OCI-M1 (cell line): ENCODE measurements at places on chromosomes 6 and 20.

DNA sequence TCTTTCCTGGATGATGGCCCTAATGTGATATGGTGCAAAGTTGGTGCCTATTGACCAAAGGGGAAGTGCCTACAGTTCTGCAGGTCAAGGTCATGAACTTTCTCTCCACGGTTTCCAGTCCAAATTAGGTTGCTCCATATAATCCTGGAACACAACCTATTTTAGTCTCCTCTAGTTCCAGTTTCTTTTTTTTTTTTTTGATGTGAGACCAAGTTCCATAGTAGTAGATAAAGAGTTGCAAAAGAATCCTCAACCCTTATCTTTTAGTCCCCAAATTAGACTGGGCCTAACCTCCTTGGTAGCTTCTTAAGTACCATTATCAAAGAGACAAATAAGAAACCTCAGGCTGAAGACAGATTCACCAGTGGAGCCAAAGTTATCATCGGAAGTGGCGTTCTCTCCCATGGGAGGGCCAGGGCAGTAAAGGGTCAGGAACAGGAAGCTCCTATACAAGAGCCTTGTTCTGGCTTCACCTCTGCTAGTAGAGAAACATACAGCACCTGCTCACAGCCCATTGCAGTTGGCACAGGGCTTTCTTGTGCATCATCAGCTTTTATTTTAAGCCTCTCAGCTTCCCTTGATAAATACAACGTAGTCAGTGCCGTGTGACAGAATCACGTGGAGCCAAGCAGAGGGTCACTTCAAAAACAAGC, 132.2 kb upstream of the RREB1 start:
- DNase-seq, result peak; percentile 67

- no peak for DNase-seq
These were observed 18.9 kb downstream of the MKKS start for GRCh38 chr20:10415013-10415650.

DNA sequence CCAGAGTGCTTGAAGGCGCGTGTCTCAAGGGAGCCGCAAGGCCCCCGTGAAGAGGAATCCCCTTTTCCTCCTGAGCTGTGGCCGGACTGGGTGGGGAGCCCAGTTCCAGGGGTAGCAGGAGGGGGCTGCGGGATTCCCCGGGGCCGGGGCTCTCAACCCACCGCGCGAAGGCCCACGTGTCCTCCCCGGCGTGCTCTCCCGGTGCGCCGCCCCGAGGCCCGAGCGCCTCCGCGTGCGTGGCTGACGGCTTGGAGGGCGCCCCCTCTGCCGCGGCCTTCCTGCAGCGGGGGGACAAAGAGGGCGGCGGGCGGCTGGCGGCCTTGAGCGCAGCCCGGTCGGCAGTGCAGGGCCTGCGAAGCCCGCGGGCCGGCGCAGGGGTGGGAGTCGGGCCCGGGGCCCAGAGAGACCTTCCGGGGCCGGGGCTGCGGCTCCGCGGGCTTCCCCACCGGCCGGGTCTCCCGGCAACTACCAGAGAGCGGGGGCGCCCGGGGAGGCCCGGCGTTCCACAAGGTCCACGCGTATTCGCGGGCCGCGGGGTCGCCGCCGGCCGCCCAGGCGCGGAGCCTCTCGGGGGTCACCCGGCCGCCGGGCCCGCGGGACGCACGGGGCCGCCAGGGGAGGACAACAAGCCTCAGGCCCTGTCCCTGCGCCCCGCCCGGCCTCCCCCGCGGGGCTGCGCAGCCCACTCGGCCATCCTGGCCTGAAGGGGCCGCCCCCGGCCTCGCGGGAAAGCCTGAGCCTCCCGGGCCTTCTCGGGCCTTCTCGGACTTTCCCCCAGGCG, at the start of gene FAM217A:
Gene FAM217A, minus strand, starts transcription at position 447 of the 781 bp plus-strand sequence. CDS start 1,723 bp downstream, outside the sequence.
- DNase-seq, result no peak

DNA sequence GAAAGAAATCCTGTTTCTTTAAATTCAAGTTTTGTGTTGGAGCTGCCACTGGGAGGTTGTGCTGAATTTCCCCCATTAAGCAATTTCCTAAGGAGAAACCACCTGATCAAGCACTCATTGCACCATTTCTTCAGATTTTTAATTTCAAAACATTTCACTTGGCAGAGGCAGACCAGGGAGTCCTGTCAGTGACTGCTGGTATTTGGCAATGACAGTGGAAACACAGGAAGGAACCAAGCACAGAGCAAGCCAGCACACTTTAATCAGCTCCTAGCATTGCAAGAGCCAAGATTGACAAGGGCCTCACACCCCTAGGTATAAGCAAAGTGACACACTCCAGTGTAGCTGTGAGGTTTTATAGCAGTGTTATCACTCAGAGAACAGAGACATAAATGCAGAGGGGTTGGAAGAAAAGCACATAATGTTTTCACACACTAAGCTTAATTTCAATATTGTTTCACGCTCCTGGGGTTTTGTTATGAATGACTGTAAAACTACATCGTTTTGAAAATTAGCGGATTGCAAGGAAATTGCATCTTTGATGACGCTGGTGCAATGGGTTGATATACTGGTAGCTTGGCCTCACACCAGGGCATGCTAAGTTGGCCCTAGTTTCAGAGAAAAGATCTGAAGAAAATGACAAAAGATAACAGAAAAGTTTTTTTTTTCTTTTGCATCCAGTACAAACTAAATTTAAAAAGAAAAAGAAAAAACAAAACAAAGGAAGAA, 768.4 kb downstream of the TFAP2A start:
- peak; percentile 58 for DNase-seq

- no peak for DNase-seq
These were observed 111.6 kb downstream of the SNX5 start for GRCh38 chr20:17856837-17857605.

DNA sequence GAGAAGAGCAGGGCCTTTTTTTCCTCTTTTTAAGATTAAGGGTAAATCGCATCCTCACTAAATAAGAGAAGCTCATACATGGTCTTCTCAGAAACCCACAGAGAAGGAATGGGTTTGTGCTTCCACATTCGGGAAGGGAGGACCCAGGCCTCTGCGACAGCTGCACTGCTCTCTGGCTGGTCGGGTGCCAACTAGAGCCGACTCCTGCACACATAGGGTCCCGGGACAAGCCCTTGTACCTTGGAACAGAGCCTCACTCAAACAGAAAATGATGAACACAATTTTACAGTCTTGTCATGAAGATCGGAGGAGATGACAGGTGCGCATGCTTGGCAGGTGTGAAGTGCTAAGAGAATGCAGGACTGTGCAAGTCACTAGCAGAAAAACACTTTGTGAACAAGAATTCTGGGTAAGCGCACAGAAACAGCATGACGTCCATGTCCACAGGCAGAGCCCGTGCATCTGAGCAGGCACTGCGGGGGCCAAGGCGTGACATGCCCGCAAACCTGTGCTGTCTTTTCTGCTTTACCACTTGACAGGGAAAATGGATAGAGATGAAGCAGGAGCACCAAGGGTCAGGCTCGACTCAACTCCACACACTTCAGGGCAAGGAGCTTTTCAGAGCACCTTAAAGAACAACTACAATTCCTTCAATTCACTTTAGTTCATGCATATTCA, 101.0 kb upstream of the MPC1 start:
- no peak for DNase-seq

DNA sequence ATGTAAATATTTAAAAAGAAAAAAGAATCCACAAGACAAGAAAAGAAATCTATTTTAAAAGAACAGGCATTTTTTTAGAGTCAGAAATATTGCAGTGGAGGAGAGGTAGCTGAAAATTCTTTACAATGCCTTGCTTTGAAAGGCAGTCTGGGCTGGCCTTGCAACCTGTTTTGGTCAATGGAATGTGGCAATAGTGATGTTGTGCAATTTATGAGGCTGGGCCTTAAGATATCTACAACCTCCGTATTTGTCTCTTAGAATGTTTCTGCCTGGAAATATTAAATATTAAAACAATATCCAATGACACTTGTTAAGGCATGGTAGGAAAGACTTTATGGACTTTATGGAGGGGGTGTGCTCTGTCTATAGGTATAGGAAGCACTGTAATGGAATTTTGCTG, 14.8 kb upstream of the SCGN start:
- DNase-seq, result peak; percentile 30

DNA sequence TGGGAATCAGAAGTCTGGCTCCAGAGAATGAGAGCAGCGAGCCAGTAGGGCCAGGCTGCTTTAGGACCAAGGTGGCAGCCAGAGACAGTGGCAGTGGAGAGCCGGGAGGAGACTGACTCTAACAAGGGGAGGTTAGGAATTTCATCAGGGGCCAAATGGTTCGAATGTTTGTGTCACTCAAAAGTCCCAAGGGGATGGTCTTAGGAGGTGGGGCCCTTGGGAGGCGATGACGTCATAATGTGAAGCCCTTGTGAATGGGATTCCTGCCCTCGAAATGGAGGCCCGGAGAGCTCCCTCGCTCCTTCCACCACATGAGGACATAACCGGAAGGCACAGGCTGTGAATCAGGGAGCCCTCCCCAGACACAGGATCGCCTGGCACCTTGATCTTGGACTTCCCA, 299.7 kb downstream of the QKI start:
- no peak for DNase-seq

GRCh38 chr20:43460172-43460829, 2.6 kb downstream of the SRSF6 start:
- no peak for DNase-seq

GRCh38 chr6:143204045-143204444, 143.4 kb downstream of the AIG1 start:
- DNase-seq, result no peak

DNA sequence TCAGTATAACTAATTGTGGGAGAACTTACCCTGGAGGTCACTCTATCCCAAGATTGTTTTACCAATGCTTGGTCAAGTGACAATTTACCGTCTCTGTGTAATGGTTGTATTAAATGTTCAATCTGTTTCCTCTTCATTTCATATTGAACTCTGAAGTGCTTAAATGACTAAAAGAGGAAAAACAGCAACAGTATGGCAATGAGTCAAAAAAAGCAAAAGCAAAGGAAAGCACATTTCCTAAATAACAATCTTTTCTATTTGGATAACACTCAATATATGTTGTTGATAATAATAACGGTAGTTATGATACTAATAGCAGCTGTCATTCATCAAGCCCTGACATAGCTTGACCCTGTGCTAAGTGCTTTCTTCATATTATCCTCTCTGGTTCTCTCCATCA, 152.4 kb downstream of the SYNE1 start:
- DNase-seq, result no peak
